Thoracic aorta (tissue), 2 donors: ENCODE measurements at places on chromosomes 2 and 18. TPM values are rescaled to one million over a fixed set of nuclear protein-coding genes. Genes with fewer than 3 reads are reported as not detected.

XDH gene
- not detected for total RNA-seq

ARHGAP25 gene
- total RNA-seq, result 10.8 TPM

LYG1 gene
- 5.8 TPM for total RNA-seq

ANKRD53 gene
- 4.6 TPM for total RNA-seq

NCK2 gene
- 50.0 TPM for total RNA-seq

OST4 gene
- 147 TPM for total RNA-seq

HOXD13 gene
- not detected for total RNA-seq

LYG2 gene
- total RNA-seq, result not detected

DYNAP gene
- total RNA-seq, result not detected

MBD2 gene
- total RNA-seq, result 49.3 TPM

MOCOS gene
- 2.8 TPM for total RNA-seq

TRIM43 gene
- total RNA-seq, result not detected

DAPL1 gene
- total RNA-seq, result not detected

TMEM163 gene
- 0.14 TPM for total RNA-seq

LRP2 gene
- 0.07 TPM for total RNA-seq

CELF4 gene
- not detected for total RNA-seq

C2orf78 gene
- total RNA-seq, result not detected

RIT2 gene
- total RNA-seq, result not detected

BAZ2B gene
- total RNA-seq, result 73.8 TPM

APCDD1 gene
- total RNA-seq, result 75.8 TPM

GAREM2 gene
- 2.3 TPM for total RNA-seq

LOXL3 gene
- total RNA-seq, result 24.9 TPM

AKAIN1 gene
- total RNA-seq, result not detected

ITGB6 gene
- not detected for total RNA-seq

NT5DC4 gene
- total RNA-seq, result not detected

REG1B gene
- not detected for total RNA-seq

CHST9 gene
- total RNA-seq, result 0.07 TPM

RNPEPL1 gene
- total RNA-seq, result 101 TPM

ABCA12 gene
- 0.14 TPM for total RNA-seq

TRIM54 gene
- 2.5 TPM for total RNA-seq
